MM.1S (cell line): ENCODE measurements at places on chromosomes 1 and 21.

GRCh38 chr1:117049857-117050256 is 10.3 kb upstream of the TTF2 start:
- DNase-seq = no peak

DNA sequence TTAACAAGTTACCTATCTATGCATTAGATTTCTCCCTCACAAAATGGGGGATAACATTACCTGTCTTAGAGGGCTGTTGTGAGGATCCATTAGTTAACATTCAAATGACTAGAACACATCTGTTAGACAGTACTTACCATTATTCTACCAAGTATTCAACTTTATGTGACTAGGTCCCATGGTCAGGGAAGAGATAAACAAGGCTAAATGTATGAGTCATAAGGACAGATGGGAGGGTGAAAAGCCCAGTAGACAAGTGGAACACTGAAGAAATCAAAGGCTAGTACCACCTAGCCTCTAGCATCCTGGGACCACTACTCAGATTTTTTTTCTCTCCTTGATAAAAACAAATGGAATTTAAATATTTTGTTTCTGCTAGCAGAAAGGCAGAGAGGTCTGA is 9.0 kb upstream of the VHLL start:
- no peak for DNase-seq

- DNase-seq = no peak
Observed at GRCh38 chr1:173050865-173051264, at the start of gene TNFSF18. Gene TNFSF18, minus strand, starts transcription at chr1:173050941. Its CDS starts 45 bp downstream, at chr1:173050896.

DNA sequence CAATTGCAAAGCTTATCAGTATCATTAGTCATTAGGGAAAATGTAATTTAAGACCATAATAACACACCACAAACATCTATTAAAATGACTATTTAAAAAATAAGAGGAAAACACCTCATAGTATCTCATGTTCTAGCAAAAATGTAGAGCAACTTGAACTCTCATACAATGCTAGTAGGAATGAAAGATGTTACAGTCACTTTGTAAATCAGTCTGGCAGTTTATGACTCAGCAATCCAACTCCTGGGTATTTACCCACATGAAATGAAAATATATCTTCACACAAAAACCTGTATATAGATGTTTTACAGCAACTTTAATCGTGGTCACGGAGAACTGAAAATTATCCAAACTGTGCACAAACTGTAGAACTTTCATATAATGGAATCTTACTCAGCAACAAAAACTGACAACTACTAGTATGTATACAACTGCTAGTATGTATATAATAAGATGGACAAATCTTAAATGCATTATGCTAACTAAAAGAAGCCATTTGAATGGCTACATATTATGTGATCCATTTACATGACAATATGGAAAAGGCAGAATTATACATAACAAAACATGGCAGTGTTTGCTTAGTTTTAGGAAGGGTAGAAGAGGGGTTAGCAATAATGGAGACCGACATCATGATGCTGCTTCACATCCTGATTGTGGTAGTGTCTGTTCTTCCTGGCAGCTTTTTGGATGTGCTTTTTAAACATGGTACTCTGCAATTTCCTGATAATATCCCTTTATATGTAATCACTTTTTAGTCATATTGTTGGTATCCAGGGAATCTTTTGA is 267.0 kb downstream of the KCTD3 start:
- DNase-seq = no peak

GRCh38 chr1:38308780-38309179 is 262.2 kb upstream of the POU3F1 start:
- DNase-seq = no peak

- DNase-seq = no peak
Observed at GRCh38 chr1:59556802-59557548, 257.8 kb upstream of the HOOK1 start.

GRCh38 chr1:180912801-180913565 is at the start of gene KIAA1614:
Gene KIAA1614, plus strand, starts transcription at chr1:180912897. Its CDS starts 347 bp downstream, at chr1:180913244.
- no peak for DNase-seq

- no peak for DNase-seq
Observed at GRCh38 chr1:3879099-3879498, 21.0 kb downstream of the C1orf174 start.

GRCh38 chr1:170864238-170864637 is 71.1 kb upstream of the MROH9 start:
- no peak for DNase-seq

GRCh38 chr1:71557138-71557537 is 476.3 kb upstream of the ZRANB2 start:
- no peak for DNase-seq

GRCh38 chr1:14441302-14441741 is 157.2 kb upstream of the KAZN start:
- DNase-seq = no peak

- no peak for DNase-seq
Observed at GRCh38 chr1:65904681-65905083, 112.0 kb downstream of the PDE4B start.

- DNase-seq = no peak
Observed at GRCh38 chr1:2563205-2563604, 7.0 kb downstream of the TNFRSF14 start.

DNA sequence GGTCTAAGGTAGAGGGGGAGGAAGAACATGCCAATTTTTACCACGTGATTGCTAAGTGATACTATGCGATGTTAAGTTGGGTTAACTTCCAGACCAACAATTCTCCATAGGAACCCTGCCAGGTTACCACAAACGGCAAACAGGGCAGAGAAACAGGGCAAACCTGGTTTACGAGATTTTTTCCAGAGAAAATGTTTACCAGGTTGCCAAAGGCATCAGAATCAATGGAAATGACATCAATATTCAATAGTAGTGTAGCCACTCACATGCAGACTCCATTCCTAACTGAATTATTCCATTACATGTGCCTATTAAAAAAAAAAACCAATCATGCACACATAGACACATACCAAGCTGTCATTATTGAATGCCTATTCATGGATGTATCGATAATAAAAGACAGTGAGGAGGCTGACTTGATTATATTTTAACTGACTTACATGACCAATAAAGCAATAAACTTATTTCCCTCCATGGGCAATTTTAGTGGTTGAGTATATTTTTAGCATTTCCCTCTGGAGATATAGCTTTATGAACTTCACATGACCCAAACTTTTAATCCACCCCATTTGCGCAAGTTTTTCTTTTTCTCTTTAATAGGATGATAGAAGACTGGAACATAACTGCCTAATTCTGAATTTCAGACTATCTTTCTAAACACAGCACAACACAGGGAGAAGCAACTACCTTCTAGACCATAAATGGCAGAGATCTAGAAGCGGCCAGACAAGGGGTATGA is 40.5 kb upstream of the KCNE1 start:
- no peak for DNase-seq

DNA sequence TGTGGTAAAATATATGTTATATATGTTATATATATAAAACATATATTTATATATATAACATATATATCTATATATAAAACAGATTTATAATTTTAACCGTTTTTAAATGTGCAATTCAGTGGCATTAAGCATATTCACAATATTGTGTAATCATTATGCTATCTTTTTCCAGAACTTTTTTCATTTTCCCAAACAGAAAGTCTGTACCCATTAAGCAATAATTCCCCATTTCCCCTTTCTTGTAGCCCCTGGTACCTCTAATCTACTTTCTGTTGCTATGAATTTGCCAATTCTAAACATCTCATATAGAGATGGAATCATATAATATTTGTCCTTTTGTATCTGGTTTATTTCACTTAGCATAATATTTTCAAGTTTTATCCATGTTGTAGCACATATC is 10.7 kb upstream of the ARHGEF11 start:
- no peak for DNase-seq

DNA sequence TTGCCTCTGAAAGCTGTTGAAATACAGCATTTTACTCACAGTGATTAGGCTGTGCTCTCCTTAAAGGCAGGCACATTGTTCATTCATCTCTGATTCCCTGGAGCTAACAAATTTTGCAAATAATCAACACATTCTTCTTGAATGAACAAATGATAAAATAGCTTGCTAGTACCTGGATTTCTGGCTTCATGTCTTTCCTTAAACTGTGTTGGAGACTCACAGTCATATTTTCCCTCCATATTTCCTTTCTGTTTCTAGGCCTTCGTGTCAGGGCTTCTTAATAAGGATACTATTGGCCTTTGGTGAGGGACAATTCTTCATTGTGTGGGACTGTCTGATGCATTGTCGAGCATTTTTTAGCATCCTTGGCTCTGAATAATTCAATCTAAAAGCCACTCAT is 9.7 kb downstream of the HSD11B1 start:
- no peak for DNase-seq

- no peak for DNase-seq
Observed at GRCh38 chr1:94622757-94623156, 81.2 kb upstream of the F3 start.

- DNase-seq = no peak
Observed at GRCh38 chr1:50454911-50455310, 31.7 kb upstream of the DMRTA2 start.

DNA sequence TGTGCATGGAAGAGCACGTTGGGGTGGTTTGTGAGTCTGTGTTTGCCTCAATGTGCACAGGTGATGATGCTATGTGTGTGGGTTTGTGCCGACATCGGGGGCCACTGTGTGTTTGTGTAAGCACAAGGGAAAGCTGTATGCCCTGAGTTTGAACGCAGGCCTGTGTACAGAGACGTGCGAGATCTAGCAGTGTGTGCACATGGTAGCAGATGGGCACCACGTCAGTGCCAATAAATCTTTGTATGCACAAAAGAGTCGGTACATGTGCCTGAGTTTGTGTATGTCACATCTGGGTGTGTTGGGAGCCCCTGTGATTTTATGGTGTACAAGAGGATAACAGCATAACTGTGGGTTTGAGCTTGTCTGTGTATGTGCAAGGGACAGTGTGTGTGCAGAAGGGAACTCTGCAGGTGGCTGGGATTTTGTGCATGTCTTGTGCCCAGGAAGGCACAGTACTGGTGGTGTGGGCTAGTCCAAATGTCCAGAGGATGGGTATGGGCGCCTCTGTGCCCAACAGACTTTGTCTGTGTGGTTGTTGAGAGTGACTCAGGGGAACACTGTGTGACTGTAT is 32.0 kb upstream of the WASF2 start:
- DNase-seq = no peak

DNA sequence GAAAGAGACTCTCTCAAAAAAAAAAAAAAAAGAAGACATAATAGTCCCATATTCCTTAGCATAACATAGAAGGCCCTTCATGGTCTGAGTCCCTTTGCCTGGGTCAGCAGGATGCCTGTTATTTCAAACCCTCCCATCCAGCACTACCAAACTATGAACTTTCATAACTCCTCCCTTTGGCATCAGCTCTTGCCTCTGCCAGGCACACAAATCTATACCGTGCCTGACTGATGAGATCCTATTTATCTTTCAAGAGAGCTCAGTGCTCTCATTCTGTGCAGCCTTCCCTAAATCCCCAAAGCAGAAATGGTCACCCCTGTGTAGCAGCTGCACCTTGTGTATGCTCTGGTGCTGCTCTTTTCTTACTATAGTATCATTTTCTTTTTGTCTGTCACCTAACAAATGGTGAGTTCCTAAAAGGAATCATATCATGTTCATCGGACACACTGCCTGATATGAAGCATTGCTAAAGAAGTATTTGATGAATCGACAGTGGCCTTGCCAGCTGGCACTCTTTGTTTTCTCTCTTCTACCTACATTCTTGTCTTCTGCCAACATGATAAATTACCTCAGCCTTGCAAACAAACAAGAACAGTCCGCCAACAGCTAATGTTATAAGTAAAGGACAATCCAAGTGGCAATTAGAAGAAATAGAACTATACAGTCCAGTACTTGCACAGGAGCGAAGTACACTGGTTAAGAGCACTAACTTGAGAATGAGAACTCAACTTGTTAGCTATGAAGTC is 29.9 kb downstream of the FMO4 start:
- no peak for DNase-seq

DNA sequence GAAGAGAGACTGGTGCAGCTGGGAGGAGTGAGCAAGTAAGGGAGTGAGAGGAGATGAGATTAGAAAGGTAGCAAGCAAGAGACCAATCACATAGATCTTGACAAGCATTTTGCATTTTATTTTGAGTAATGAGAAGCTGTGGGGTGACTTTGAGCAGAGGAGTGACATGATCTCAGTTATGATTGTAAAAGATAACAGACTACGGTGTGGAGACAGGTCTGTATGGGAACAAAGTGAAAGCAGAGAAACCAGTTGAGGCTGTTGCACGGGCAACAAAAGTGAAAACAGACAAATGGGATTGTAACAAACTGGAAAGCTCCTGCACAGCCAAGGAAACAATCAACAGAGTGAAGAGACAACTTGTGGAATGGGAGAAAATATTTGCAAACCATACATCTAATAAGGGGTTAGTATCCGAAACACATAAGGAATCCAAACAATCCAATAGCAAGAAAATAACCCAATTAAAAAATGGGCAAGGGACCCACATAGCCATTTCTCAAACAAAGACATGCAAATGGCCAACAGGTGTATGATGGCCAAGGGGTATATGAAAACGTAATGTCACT is 68.4 kb downstream of the SNRPE start:
- DNase-seq = no peak

DNA sequence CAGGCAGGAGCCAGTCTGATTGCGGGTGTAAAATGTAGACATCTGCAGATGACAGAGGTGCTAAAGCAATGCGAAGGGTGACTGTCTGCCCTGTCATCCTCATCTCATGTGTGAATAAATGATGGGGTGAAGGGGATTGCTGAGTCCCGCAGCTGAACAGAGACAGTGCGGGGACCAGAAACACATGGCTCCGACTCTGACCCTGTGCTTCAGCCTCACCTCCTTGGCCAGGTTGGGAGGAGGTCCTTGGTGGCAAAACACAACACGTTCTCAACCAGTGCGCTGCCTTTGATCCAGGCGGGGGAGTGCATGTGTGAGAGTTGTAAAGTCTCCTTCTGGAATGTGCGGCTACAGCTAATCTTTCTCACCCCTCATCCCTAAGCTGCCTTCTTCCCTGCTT is 32.0 kb upstream of the TTC22 start:
- no peak for DNase-seq

DNA sequence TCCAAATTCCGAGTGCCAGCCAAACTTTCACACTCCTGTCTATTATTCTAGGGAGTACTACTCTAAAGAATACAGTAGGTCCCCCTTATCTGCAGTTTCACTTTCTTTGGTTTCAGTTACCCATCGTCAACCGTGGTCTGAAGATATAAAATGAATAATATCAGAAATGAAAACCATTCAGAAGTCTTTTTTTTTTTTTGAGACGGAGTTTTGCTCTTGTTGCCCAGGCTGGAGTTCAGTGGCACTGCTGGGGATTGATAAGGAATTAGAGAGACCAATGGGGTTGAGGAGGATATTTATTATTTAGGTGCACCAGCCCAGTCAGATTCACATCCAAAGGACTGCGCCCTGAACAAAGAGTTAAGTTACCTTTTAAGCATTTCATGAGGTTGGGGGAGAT is 52.9 kb upstream of the SRSF10 start:
- peak; percentile 7 for DNase-seq

- no peak for DNase-seq
Observed at GRCh38 chr1:183454377-183454776, 17.9 kb upstream of the SMG7 start.

GRCh38 chr1:205248793-205249601 is 21.3 kb downstream of the TMCC2 start:
- DNase-seq = no peak
